ENCODE measurements at places on chromosomes 7 and 10.

- DNase-seq: no peak
Measured at GRCh38 chr10:14186245-14186644, 144.5 kb downstream of the FRMD4A start.

GRCh38 chr7:32890010-32890792 is 1.4 kb downstream of the KBTBD2 start:
- no peak for DNase-seq

DNA sequence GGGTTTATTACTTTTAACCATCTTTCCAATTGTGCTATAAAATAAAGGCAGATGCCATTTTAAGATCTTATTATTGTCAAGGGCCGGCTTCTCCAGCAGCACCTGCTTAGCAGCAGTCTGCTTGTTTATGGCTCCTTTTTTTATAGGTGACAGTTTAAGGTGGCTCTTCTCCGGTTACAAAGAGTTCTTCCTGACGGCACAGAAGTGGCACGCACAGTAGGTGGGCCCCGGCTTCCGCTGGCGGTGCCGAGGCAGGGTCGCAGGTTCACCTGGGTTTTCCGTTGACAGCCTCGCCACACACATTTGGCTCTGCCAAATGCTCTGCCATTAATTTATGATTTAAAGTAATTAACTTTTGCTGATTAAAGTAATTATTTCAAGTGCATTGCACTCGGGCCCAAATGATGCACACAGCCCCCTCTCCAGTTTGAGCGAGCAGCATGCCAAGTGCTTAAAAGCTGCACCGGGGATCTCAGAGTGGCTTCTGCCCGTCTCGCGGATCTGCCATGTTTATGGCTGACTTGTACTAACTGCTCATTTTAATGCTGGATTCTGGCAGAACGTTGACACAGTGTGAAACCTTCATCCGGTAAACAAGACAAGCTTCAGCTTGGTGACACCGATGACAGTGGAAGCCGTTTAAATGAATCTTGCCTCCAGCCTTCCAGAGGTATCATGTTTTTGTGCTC is 355.1 kb upstream of the MKI67 start:
- DNase-seq: no peak

DNA sequence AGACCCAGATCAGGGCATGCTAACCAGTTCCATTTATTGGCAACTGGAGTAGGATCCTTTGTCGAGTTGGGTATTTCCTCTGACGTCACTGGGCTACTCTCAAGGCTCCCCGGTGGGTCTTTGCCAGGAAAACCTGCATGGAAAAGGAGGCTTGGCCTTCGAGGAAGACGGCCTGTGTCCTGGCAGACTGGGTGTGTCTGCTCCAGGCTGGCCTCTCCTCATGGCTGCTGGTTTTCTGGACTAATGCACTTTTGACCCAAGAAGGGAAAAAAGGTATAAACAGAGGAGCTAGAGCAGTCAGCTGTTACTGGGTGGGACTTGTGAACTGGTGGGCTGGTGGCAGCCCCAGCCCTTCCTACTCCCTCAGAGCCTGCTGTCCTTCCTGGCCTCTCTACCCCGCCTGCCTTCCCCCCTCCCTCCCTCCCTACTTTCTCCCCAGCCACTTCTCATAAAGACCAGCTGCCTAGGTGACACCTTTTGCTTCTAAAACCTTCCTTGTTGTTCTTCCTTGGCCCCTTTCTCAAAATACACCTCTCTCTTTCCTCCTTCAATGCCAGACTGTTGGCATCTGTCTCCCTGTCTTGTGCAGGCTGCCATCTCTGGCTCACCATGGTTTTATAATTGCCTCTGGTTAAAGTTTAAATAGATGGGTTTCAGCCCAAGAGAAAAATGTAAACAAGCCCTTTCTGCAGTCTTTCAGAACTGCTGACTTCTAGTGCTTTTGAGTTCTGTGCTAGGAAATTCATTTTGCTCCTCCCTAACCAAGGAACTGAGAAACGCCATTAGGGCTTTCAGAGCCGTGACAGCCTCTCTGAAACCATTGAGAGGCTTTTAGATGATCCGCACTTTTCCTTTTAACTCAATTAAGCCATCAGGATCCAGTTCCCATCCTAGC is 101.8 kb upstream of the MKLN1 start:
- DNase-seq: no peak

GRCh38 chr10:88388324-88388723 is 194.8 kb downstream of the RNLS start:
- no peak for DNase-seq

GRCh38 chr7:152565731-152566130 is 110.2 kb downstream of the XRCC2 start:
- no peak for DNase-seq

DNA sequence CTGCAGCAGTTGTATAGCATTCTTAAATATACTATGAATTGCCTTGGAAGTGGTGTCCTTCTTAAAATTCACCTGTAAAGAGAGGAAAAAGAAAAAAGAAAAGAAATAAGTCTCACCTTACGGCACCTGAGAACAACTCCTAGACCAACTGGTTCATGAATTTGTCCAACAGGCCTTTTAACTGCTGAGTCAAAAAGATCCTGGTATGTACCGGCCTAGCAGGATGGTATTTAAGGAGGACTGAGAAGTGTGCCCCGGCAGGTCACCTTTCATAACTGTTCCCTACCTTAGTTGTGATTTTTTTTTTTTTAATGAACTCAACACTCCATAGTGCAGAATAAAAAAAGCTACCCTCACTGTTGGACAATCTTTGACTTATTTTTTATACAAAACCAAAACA is 25.8 kb downstream of the STN1 start:
- DNase-seq: no peak

DNA sequence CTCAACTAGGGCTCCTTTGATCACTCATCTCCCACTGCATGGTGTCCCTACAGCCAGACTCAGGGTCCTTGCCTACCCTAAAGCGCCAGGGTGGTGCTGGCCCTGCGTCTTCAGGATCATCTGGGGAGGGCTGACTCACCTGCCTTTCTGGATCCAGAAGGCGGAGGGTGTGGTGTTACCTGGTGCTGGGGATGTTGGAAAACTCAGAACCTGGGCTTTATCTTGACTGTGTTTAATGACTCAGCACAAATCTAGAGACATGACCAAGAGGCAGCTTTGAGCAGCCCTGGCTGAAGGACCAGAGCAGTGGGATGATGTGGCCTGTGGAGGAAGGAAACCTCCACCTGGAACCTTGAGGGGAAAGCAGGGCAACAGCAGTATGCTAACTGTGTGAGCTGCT is 96.5 kb downstream of the GRK5 start:
- no peak for DNase-seq
